NCI-H1417 (cell line): ENCODE measurements at places on chromosomes 6 and 20.

DNA sequence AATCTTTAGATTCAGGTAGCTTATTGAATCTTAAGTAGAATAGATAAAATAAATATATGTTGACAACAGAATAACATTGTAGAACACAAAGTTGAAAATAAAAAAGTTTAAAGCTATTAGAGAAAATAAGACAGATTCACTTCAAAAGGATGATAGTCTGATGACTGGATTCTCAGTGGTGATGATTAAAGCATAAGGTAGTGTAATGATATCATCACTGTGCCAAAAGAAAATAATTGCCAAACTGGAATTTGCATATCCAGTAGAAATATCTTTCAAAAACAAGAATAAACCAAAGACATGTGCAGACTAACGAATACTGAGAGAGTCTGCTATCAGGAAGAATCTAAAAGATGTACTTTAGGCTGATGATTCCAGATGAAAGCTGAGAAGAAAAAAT lies 30.2 kb downstream of the ENPP1 start:
- DNase-seq: no peak

DNA sequence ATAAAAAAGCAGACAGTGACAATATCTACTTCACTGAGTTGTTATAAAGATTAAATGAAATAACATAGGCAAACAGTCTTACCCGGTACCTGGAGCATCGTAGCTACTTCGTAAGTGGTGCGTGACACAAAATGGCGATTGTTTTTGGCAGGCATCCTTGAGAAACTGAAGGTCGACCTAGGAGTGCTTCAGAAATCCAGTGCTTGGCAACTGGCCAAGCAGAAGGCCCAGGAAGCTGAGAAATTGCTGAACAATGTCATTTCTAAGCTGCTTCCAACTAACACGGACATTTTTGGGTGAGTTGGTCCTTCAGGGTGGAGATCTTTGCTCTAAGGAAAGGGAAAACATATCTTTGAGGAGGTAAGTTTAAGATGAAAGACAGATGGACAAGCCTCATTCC lies 4.8 kb downstream of the BPIFA2 start:
- DNase-seq: no peak

DNA sequence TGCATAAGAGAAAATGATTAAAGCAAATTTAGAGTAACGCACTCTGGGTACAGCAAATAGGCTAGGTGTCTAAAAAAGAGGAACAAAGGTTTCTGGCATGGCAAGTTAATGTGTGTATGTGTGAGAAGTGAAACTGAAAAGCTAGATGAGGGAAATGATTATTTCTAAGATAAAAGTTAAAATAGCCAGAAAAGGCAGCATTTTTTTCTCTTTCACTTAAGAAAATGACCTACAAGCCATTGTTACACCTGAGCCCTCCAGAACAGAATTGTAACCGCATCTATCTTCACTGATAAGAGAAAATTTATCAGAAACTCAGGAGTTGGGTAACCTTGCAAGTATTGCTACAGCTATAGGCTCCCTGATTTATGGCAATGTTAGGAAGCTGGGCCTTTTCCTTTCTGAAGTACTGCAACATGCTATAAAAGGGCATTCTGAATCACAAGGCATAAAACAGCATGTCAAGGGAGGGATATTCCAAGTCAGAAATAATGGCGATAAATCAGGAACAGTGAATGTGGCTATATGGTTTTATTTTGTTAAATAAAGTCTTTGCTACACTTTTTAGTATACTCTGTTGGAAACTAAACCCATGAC lies 395.3 kb downstream of the TBC1D32 start:
- no peak for DNase-seq

DNA sequence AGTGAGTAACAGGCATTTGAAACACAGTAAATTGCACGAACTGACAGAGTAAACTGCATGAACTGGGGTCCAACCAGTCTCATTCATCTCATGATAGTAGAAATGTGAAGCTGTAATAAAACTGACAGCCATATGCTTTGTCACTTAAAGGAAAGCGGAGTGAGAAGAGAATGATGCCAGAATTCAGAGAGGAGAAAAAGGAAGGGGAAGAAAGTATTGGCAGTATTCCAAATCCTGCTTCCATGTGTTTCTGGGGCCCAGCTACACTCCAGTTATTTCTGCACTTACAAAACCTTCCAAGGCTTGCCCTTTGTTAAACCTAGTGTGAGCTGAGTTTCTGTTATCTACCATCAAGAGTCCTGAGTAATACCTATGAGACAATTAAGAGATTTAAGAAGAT lies 17.2 kb downstream of the SNX14 start:
- DNase-seq: no peak

- no peak for DNase-seq
These were observed 227.1 kb downstream of the RFPL4B start for GRCh38 chr6:112574190-112574589.

- DNase-seq: no peak
These were observed 69.5 kb downstream of the SRC start for GRCh38 chr20:37415118-37416085.

- DNase-seq: no peak
These were observed 532 bp upstream of the PM20D2 start for GRCh38 chr6:89145091-89145955.

DNA sequence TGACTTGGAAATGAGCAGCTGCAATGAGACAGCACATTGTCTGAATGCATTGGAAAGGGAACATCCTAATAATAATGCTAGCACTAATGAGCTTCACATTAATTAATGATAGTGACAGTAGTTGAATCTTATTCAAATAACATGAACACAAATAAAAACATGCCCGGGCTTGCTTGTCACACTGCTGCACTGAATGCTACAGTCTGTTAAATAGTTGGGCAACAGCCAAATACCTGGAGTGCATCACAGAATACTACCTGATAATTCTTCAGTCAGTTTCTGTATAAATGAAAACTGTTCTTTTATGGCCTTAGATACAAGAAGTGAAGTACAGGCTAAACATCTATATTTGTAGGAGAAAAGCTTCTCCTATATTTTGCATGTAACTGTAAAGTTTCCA lies 458.7 kb downstream of the RNF144B start:
- no peak for DNase-seq

GRCh38 chr20:60787276-60787675 lies 464.8 kb upstream of the CDH4 start:
- no peak for DNase-seq

DNA sequence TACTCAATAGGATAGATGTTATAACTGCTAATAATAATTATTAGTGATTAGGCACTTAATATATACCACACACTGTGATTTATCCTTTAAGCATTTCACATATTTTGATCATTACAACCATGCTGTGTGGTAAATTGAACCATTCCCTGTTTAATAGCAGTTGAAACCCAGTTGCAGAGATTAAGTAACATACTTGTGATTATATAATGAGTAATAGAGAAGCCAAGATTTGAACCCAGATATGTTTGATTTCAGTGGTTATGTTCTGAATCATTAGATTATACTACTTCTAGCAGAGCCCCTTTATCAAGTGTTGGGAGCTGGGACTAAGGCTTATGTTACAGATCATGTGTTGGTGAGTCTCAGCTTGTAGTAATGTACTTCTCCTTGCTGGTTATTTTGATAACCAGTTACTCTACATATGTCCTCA lies 44.1 kb downstream of the STK4 start:
- DNase-seq: no peak

- DNase-seq: no peak
These were observed 343.0 kb downstream of the CDKAL1 start for GRCh38 chr6:20877008-20877937.

- no peak for DNase-seq
These were observed 13.0 kb downstream of the FOXQ1 start for GRCh38 chr6:1324936-1325335.
